Activated CD8-positive, alpha-beta memory T cell treated with anti-CD3 and anti-CD28 coated beads for 1 hour (primary cell): ENCODE measurements at places on chromosomes 5 and 9.
A peak's percentile ranks its signal among the peaks of the same experiment; 100 is the strongest.

- no peak for DNase-seq
Observed at GRCh38 chr5:107668154-107669095, 2.3 kb downstream of the EFNA5 start.

DNA sequence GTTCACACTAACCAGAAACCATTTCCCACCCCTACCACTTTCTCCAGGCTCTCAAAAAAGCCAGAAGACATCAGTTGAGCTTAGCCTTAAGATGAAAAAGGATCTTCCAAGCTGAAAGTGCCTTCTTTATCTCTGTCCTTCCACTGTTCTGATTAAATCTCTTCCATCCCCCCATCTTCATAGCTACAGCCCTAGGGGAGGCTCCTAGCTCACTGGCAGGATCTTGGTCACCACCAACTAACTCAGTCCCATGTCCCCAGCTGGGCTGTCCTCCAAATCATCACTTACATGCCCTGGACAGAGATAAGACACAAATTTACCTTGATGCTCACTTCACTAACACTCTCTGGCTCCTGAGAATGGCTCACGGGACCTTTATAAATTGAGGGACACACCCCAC is 14.3 kb downstream of the LCP2 start:
- no peak for DNase-seq

GRCh38 chr5:136856648-136857047 is 491.3 kb upstream of the TRPC7 start:
- no peak for DNase-seq

GRCh38 chr9:72955126-72955455 is 2.2 kb upstream of the ALDH1A1 start:
- no peak for DNase-seq

- DNase-seq, result no peak
Observed at GRCh38 chr5:160377651-160378050, 7.2 kb upstream of the C1QTNF2 start.

DNA sequence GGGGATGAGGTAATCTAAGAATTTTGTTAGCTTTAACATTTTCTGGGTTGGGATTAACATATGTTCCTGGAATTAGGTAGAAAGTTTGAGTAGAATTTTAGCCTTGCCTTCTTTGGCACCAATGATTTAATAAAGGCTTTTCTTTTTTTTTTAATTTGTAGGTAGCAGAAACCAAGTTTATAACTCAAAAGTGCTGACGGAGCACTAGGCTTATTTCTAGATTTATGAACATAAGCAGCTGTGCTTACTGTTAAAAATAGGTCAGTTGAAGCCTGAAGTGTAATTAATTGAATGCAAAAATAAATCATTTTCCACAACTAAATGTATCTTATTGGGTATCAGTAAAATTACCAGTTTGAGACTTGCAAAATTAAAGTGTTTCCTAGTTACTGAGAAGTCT is 62.4 kb downstream of the TAF11L14 start:
- DNase-seq, result no peak

- no peak for DNase-seq
Observed at GRCh38 chr9:34624475-34625185, 4.2 kb downstream of the ARID3C start.

- no peak for DNase-seq
Observed at GRCh38 chr9:92393686-92394085, 10.7 kb downstream of the OGN start.

GRCh38 chr5:38607396-38607795 is 51.0 kb upstream of the LIFR start:
- DNase-seq, result no peak

DNA sequence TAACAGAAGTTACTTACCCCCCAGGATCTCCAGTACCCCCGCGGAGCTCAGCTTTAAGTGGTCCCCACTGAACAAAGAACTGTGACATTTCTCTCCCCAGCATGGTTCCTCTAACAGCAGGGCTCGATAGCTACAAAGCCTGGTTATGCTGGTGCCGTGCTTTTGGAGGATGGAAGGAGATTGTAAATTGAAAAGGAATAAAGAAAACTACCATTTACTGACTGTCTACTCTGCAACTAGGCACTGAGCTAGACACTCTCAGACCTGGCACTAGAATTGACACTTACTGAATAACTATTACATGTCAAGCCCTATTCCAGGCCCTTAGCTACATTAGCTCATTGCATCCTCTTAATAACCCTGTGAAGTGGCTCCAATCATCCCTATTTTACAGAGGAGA is 145.3 kb downstream of the TTLL11 start:
- DNase-seq, result no peak

GRCh38 chr9:114898741-114899140 is 31.6 kb downstream of the TNFSF8 start:
- peak; percentile 48 for DNase-seq

GRCh38 chr5:177113566-177114424 is 19.8 kb upstream of the NSD1 start:
- DNase-seq, result peak; percentile 61

- DNase-seq, result no peak
Observed at GRCh38 chr9:81656871-81657337, 32.4 kb downstream of the TLE1 start.

DNA sequence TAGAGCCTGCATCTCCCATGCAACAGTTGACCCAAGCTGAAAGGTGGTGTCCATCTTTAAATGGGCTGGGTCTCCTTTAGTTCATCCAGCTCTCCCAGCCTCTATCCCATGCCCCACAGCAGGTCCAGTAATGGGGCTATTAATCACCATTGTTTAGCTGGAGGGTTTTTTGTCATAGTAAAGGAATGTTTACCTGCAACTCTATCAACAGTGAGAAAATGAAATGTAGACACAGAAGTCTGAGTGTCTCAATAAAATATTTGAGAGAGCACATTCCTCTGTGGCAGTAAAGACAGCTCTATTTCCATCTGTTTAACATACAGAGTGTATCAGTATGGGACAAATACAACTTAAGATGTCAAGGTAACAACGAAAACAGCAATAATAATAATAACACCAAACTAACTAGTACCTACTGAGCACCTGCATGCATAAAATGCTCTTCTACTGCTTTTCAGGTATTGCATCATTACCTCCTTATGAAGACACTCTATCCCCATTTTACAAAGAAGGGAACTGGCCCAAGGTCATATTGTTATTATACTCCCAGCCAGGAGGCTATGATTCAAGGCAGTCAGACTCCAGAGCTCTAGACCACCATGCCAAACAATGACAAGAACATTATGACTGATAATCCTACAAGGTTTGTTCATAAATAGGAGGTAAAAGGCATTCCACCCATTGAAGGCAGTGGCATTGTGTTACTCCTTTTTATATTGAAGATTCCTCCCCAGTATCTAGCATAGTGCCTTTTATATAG is 21.0 kb upstream of the C5orf58 start:
- DNase-seq, result no peak

GRCh38 chr5:76960004-76960625 is 7.3 kb downstream of the CRHBP start:
- no peak for DNase-seq

DNA sequence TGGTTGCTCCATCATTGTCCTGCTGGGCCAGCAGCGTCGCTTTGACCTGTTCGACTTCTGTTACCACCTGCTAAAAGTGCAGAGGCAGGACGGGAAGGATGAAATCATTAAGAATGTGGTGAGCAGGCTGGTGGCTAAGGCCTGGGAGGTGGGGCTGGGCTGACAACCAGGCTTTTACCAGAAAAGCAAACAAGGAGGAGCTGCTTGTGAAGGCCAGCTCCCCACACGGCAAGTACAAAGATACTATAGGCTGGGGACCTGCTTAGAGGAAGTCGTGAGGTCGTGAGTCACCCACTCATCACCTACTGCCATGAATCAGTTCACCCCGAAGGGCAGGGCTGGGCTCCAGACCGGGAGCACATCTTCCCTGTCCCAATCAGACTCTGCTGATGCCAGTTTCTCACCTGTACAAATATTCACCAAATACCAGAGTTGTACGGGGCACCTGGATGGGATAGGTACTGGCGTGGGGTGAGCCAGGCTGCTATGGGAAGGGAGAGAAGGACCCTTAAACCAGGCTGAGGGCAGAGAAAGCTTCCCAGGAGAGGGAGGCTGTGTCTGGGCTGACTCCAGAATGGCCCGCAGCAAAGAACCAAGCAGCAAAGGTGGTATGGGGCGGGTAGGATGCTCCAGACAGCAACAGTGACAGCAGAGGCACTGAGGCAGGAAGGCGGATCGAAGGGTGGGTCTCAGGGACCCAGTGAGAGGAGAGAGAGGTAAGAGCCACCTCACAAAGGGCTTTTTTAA is 69.3 kb upstream of the NIPAL4 start:
- DNase-seq, result peak; percentile 7

DNA sequence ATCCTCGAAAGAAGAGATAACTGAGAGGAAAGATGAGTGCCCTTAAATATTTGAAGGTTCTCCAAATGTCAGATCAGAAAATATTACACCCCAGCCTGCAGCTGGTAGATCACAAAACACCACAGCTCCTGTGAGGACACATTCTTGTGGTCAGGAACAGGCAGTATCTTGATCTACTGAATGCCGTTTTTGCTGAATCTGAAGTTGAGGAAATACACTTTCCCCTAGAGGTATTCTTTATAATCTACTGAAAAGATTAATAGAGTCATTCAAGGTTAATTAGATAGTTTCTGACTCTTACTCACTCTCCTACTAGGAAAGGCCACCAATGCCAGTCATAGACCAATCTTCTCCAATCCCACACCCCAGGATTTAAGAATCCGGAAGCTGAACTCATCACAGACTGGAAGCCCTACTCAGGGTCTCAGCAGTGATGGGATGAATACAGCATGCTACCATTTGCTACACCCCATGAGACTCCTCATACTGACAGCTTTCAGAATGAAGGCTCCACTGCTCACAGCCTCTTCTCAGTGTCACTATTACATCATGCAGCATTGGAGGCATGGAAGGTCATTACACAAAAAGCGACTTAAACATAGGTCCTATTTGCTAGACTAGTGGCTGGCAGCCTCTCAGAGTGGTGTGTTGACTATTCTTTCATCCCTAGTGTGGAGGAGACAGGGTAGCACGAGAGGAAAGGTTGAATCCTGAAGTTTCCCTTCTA is 143.9 kb upstream of the SLC1A3 start:
- DNase-seq, result no peak

GRCh38 chr9:127085186-127085585 is 37.2 kb downstream of the ANGPTL2 start:
- DNase-seq, result no peak

- no peak for DNase-seq
Observed at GRCh38 chr9:75891277-75891741, 836 bp downstream of the PCSK5 start.

GRCh38 chr9:13118313-13118712 is 161.2 kb downstream of the MPDZ start:
- no peak for DNase-seq

GRCh38 chr9:104068546-104068945 is 25.6 kb upstream of the SMC2 start:
- DNase-seq, result no peak

DNA sequence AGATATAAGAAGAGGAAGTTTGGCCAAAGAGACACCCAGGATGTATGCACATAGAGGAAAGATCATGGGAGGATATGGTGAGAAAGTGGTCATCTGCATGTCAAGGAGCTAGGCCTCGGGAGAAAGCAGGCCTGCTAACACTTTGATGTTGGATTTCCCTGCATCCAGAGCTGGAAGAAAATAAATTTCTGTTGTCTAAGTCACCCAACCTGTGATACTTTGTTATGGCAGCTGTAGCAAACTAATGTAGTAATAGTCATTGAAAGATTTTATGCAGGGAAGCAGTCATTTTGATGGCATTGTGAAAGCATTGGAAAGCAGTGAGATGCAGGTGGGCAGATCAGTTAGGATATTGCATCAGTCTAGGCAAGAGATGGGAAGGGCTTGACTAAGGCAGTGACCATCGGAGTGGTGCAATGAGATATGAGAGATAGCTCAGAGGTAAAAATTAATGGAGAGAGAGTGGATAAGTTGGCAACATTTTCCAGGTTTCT is 24.5 kb upstream of the FOCAD start:
- no peak for DNase-seq

DNA sequence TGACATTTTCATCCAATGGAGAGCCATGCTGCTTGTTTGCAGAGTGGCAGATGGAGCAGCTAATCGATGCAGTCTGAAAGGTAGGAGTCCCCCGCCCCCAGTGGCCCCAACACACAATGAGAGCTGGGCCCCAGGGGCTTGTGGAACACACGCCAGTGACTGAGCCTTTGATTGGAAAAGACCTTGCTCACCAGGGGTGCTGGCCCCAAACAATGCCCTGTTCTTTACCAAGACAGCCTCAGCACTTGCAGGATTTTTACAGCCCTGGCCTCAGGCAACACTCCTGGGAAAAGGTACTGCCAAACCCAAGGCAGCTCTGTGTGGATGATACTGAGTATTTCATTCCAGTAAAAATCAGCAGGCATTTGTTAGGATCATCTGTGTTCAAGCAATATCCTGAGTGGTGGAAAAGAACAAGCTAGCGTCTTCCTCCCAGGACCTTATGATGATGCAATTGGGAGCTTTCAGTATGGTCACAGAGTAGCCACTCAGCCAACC is 276.8 kb upstream of the CLINT1 start:
- DNase-seq, result no peak

DNA sequence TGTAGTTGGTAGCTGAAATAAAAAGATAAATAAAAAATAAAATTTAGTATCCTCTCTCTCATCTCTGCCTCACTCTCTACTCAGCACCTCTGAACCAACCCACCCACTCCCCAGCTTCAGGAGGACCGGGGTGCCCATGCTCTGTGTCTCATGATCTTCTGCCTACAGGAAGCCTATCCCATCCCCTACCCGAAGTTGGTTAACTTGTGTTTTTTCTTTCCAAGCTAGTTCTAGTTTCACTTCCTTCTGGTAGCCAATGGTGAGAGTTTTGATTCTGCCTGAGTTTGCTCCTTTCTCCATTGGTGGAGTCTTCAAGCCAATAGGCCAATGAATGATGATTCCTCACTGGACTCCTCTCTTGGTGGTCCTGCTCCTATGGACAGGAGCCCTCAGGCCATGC is 32.1 kb downstream of the SNX24 start:
- no peak for DNase-seq

DNA sequence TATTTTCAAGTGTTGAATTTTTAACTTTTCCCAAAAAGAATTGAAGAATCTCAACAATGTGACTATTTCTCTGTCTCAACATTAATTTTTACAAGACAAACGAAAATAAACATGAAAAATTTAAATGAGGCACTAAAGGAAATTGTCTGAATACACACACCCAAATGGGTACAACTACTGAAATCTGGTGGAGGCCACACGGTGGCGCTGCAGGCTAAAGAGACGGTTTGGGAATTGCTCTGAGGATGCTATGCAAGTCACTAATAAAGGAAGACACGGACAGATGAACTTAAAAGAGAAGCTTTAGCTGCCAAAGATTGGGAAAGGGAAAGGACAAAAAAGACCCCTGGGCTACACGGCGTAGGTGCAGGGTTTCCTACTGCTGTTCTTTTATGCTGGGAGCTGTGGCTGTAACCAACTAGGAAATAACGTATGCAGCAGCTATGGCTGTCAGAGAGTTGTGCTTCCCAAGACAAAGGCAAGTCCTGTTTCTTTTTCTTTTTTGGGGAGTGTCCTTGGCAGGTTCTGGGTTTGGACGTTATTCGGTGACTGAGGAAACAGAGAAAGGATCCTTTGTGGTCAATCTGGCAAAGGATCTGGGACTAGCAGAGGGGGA is at the start of gene PCDHB10:
TSS of gene PCDHB10 (plus strand) at position 244 of the 616 bp plus-strand sequence. CDS start at position 444, 200 bp downstream.
- DNase-seq, result no peak
